ENCODE measurements at places on chromosomes 4 and X. TPM values are rescaled to one million over a fixed set of nuclear protein-coding genes. Genes with fewer than 3 reads are reported as not detected.
A peak's percentile ranks its signal among the peaks of the same experiment; 100 is the strongest.

KLB gene
- total RNA-seq, result 0.13 TPM

CD38 gene
- total RNA-seq, result 2.5 TPM

SLITRK4 gene
- 0.38 TPM for total RNA-seq

MAEA gene
- 50.3 TPM for total RNA-seq

ARHGAP4 gene
- total RNA-seq, result 10.3 TPM

LRIT3 gene
- not detected for total RNA-seq

COL25A1 gene
- 0.24 TPM for total RNA-seq

CASK gene
- 12.4 TPM for total RNA-seq

CDS1 gene
- total RNA-seq, result 0.19 TPM

- no peak for DNase-seq
These were observed 53.0 kb upstream of the HPSE start for GRCh38 chr4:83387476-83388312.

DNA sequence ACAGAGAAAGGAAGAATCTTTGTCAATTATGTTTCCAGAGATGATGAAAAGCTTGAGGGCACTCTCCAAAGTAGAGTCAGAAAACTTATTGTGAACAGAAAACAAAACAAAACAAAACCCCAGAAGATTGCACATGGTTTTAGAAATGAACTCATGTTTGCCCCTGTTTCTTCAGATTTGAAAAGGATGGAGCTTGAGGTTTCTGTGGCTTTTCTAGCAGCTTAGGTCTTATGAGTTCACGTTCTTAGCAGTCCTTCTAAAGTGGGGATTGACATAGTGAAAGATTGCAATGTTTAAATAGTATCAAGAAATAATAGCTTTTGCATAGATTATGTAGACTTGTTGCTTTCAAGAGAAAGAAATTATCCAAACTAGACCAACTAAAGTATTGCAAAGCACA is 421.8 kb downstream of the GBA3 start:
- no peak for DNase-seq

- no peak for DNase-seq
These were observed 82.0 kb downstream of the TMEM156 start for GRCh38 chr4:38950159-38950558.

DNA sequence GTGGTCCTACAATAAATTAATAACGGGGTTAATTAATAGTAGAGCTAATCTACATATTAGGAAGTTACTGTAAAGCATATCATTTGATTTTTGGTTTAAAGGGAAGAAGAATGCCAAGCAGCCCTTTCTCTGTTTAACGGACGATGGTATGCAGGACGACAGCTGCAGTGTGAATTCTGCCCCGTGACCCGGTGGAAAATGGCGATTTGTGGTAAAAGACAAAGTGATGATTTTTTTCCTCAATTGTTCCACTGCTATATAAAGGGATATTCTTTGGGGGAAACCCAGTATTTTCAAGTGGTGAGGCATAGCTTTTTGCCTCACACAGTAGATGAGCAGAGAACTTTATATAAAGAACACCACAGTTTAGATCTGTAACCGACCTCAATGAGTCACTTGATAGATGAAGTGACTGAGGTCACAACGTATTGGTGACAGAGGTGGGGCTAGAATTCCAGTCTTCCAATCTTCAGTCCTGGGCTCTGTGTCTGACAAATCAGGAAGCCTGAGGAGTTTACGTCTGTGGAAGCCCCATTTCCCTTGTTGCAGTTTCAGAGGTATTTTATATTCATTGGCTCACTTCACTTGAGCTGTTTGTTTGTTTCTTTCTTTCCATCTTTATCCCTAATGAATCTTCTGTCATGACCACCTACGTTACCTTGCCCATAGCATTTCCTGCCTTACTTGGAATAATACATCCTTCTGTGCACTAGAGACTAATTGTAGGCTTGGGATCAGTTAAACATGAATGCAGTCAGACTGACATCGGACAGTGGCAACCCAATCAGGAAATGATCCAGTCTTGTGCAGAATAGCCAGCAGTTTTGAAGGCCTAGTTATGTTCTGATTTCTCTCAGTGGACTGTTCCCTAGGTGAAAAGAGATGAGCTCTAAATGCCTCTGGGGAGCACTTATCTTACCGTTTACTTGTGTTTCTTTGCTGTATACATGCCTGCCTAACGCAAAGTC is 30.1 kb downstream of the ZRSR2 start:
- DNase-seq, result no peak

GRCh38 chr4:83212041-83212851 is 72.4 kb downstream of the COQ2 start:
- no peak for DNase-seq

- no peak for DNase-seq
These were observed 12.7 kb upstream of the TMPRSS11D start for GRCh38 chr4:67896421-67897065.

DNA sequence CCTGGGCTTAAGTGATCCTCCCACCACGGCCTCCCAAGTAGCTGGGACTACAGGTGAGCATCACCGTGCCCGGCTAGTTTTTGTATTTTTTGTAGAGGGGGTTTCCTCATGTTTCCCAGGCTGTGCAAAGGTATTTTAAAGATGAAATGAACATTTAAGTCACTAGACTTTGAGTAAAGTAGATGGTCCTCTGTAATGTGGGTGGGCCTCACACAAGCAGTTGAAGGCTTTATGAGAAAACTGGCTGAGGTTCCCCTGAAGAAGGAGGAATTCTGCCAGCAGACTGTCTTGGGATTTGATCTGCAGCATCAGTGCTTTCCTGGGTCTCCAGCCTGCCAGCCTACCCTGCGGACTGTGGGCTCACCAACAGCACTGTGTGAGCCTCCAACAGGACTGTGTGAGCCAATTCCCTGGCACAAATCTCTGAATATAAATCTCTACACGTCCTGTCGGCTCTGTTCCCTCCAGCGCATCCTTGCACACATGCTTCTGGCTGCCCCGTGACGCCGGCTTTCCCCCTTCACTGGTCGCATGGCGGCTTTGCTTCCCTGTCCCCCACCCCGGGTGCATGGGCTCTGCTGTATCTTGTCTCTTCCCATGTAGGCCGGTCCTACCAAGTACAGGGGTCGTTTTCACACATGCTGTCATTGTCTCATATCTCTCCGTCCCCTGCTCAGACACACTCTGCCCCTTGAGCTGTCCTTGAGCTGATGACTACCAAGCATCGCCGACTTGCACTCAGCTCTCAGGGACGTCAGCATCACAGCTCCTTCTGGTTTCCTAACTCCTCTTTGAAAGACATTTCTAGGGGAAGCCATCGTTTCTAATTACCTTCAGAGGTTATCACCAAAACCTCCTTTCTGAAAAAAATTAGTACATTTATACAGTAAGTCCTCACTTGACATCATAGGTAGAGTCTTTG is 46.4 kb downstream of the RWDD4 start:
- DNase-seq, result no peak

DNA sequence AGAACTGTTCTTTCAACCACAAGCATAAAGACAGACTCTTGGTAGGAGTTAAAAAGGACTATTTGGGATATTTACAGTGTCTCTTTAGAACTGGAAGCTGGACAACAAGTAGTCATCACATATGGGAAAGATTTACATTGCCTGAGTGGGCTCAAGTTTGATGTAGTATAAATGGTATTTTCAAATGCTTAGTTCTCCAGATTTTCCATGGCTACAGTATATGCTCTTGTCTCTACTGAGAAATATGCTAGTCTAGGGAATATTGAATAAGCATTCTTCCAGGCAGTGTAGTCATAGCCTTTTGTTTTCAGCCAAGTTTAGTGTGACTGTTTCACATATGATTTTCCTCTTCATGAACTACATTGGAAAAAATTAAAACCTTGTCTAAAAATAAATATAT is 315.6 kb downstream of the ARHGAP24 start:
- DNase-seq, result no peak

- DNase-seq, result no peak
These were observed 67.6 kb downstream of the PDS5A start for GRCh38 chr4:39910064-39910463.

DNA sequence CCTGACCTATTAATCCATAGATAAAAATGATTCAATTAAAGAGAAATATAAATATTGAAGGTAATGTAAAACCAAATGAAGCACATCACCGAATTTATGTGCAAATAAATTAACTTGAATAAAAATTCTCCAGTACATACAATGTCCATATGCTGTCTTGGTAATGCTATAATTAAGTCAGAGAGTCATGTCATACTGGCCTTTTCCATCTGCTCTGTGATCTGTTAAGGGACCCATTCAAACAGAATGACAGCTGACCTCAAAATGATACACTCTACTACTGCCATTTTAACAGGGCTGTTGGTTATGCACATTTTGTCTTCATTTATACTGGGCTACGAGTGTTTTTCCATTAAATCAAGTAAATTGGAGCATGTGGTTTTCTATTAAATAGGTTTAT is 99.3 kb downstream of the TEX13A start:
- no peak for DNase-seq

DNA sequence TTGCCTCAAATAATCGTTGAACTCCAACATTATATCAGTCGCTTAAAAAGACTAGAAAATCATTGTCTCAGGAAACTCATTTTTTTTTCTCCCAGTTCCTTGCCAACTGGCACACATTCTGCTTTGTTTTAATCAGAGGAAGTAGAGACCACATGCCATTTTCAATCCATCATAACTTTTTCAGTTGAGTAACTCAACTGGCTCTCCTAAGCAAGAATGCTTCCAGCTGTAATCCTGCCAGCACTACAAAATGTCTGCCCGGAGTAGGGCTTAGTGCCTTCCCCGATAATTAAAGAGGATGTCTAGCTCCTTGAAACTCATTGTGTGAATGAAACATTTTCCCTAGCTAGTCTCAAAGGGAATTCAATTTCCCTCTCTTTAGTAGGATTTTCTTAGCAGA is 33.0 kb downstream of the FREM3 start:
- no peak for DNase-seq

DNA sequence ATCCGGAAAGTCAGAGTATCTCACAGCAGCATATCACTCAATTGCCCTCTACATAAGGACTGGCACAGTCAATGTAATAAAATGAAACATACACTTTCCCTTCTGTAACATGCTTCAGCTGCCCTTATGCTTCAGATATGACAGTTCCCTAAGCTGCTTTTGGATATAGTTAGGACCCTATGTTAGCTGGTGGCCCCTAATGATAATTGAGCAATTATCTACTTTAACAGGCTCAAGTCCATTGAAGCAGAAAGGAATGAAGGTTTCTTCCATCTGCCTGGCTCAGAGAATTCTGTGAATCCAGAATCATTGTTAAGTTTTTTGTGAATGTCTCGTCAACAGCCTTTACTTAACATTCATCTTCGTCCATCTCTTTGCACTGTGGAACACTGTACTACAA is 951.2 kb upstream of the DIAPH2 start:
- no peak for DNase-seq

DNA sequence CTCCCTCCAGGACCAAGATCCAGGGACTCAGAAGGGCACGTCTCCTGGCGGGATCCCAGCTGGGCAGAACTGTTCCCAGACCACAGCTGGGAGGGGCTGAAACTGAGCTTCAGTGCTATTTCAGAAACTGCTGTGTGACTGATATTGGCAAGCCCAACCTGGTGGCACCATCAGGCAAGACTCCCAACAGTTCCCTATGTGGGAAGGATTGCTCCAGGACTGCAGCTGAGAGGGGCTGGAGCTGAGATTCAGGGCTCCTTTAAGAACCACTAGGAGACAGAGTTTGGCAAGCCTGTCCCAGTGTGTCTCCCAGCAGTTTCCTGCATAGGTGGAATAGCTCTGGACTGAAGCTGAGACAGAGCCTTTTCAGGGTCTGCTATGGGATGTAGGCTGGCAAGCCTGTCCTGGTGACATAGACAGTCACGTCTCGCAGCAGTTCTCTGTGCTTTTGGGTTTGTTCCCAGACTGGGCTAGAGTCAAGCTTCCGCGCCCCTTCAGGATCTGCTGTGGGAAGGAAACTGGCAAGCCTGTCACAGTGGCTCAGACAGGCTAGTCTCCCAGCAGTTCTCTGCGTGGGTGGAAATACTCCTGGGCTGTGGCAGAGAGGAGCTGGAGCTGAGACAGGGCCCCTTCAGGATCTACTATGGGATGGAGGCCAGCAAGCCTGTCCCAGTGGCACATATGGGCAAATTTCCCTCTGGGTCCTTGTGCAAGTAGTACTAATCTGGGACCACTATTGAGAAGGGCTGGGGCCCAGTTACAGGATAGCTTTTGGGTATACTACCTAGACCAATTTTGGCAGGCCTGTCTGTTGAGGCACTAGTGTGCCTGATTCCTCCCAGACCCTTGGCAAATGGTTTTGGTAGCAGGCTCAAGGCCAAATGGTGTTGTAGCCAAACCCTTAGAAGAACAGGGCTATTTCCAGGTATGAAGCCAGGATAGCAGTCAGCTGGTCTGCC is 20.2 kb upstream of the MED14 start:
- DNase-seq, result peak; percentile 62

DNA sequence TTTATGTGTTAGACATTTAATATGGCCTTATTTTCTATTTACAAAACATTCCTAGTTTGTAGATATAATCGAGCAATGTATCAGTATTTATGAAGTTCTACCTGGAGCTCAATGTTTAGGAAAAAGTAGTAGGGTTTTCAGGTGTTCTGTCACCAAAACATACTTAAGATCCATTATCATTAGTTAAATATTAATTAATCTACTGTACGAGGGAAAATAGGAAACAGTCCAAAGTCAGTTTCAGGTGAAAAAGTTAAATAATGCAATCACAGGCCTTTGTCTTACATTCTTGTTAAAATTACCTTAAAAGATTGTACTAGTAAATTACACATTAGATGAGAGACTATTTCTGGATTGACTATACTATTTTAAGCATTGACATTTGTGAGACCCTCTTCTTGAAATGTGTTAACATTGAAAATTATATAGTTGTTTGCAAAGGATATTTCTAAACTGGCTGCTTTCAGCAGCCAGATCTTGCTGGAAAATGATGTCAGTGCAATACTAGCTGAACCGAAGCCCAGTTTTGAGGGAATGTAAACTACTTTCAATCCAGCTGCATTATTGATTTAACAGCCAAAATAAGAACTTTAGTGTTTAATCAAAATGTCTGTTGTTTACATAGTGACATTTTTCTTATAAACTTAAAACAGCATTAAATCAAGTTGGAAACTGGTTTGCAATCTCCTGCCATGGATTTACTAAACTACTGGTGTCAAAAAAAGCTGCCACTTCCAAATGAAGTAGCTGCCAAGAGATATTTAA is 19.3 kb downstream of the GUCY1B1 start:
- DNase-seq, result no peak

DNA sequence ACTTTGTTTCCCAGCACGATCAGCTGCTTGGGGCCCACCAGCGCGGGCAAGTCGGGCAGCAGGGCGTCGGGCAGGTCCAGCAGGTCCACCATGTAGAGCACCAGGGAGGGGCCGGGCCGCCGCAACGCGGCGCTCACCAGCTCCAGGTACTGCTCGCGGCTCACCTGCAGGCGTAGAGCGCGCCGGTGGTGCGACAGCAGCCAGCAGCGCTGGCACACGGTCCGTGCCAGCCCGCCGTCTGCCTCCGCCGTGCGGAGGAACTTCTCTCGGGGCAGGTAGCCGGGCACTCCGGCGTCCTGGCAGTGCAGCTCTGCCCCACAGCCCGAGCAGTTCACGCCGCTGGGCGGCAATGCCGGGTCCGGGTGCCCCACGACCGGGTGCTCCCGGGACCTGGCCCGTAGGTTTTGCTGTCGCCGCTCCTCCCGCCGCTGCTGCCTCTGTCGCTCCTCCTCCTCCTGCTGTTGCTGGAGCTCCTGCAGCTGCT is 527 bp downstream of the NOA1 start:
- DNase-seq, result peak; percentile 64

Measured in Right ventricle myocardium superior (tissue), 1 donor.